Activated CD4-positive, alpha-beta T cell treated with anti-CD3 and anti-CD28 coated beads, Interleukin-2, amount 10 ng/mL, durations not matched to agents 24 days and 14 days (primary cell): ENCODE measurements at places on chromosomes 12 and 14. TPM values are rescaled to one million over a fixed set of nuclear protein-coding genes. Genes with fewer than 3 reads are reported as not detected.

MFAP5 gene
- total RNA-seq = not detected in 2 replicates

MYH6 gene
- 0.17 and 0.23 TPM in 2 replicates for total RNA-seq

FGD4 gene
- 0.07 TPM in 1 of 2 replicates, not detected in the other for total RNA-seq

DPF3 gene
- 1.5 and 2.8 TPM in 2 replicates for total RNA-seq

DNA sequence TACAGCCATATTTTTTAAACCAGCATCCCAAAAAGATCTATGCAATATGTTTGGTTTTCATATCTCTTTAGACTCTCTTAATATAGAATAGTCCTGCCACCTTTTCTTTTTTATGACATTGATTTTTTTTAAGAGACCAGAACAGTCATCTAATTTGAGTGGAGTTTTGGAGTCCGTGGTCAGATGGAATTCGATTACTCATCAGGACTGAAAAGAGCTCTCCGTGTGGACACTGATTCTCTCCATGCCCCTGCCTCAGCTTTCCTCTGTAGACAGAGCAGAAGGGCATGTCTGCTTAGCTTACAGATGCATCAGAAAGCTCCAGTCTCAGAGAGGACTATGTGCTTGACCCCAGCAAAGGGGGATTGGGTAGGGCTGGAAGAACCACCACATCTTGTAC lies 27.8 kb downstream of the SMCO2 start:
- no peaks in the 10 kb centered on the region for H3K27me3 ChIP-seq
- peaks cover 28% of the 10 kb centered on the region for H3K4me1 ChIP-seq
- DNase-seq = peak; percentile 36
- no peak overlapping the region for H3K4me3 ChIP-seq
- H3K27ac ChIP-seq = no peak overlapping the region

- no peak overlapping the region for H3K27ac ChIP-seq
- H3K4me1 ChIP-seq = peaks cover 15% of the 10 kb centered on the region
- H3K36me3 ChIP-seq = peaks cover 1% of the 10 kb centered on the region
- H3K4me3 ChIP-seq = no peak overlapping the region
Measured at GRCh38 chr14:102503641-102504327, 5.8 kb downstream of the ANKRD9 start.

DNA sequence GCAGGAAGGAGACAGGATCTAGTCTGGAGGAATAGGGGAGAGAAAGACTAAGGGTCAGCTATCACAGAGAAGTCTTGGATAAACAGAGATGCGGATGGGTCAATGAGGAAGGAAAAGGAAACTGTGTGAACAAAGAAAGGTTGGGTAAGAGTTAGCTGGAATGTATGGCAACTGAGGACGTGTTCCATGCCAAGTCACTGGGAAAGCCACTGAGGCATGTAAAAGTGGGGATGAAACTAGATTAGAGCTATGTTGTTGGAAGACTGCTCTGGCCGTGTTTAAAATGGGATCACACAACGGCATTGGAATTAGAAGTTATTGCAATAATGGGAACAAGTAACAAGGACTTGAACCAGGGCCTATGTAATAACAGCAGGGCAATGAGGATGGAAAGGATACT lies 3.9 kb upstream of the NR2C1 start:
- H3K27ac ChIP-seq = no peak overlapping the region
- DNase-seq = no peak

- H3K27me3 ChIP-seq = no peaks in the 10 kb centered on the region
- H3K36me3 ChIP-seq = no peaks in the 10 kb centered on the region
- H3K4me1 ChIP-seq = no peaks in the 10 kb centered on the region
- H3K4me3 ChIP-seq = no peak overlapping the region
- DNase-seq = no peak
Measured at GRCh38 chr14:78341827-78342389, 171.7 kb downstream of the NRXN3 start.

GRCh38 chr14:78240567-78240966 lies 70.4 kb downstream of the NRXN3 start:
- no peaks in the 10 kb centered on the region for H3K27me3 ChIP-seq
- no peak overlapping the region for H3K4me3 ChIP-seq
- H3K4me1 ChIP-seq = no peaks in the 10 kb centered on the region
- no peak overlapping the region for H3K27ac ChIP-seq
- no peaks in the 10 kb centered on the region for H3K36me3 ChIP-seq

DNA sequence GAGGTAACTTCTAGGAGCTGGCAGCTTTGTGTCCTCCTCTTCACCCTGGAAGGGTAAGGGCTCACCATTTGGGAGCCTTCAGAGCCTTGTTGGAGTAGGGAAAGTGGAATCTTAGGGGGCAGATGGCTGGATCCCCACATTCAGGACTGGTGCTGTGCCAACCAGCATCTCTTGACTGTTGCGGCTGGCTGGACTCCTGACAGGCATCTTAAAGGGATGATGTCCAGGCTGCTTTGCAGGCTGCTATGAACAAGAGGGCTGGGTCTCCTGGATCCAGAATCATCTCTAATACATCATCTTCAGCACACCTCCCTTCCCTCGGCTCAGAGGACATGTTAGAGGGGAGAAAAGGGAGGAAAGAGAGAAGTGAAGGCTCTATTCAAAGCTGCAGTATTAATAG lies 4.4 kb downstream of the CACNB3 start:
- H3K4me3 ChIP-seq = no peak overlapping the region
- peaks cover 9% of the 10 kb centered on the region for H3K27me3 ChIP-seq
- H3K27ac ChIP-seq = no peak overlapping the region
- H3K36me3 ChIP-seq = no peaks in the 10 kb centered on the region

DNA sequence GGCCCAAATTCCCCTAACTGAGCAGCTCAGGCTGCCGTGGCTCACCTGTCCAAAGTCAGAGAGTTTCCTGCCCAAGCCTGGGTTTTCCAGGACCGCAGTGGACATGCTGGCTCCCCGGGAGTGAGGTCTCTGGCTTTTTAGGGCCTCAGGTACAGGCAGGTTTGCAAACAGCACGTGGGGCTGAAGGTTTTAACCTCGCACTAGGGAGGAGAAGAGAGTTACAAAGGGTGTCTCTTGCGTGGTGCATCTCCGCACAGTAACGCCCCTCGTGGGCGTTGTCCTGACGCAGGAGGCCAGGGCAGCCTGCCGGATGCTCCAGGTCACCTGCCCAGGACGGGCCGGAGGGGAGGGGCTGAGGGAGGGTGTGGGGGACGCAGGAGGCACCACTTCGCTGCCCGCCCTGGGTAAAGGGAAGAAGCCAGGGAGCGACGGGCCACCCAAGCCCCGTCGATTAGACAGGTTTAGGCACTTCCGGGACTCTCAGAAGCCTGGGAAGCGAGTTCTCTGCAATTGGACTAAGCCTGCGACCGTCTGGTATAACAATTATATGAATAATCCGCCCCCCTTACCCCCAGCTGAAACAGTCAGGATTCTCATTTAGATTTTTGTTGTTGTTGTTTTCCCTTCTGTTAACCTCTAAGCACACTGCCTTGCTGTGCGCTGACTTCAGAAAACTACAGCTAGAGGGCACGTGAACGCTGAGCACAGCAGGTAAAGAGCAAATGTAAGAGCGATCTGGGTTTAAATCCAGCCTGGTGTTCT lies at the start of gene PAH:
TSS of gene PAH (minus strand) at position 219 of the 762 bp plus-strand sequence. CDS start at position 105, 114 bp downstream.
- H3K27ac ChIP-seq = no peak within 1 kb of the TSS
- H3K27me3 ChIP-seq = peaks cover 32% of the 10 kb centered on the region
- peaks cover 6% of the 10 kb centered on the region for H3K4me1 ChIP-seq
- H3K36me3 ChIP-seq = no peaks in the 10 kb centered on the region
- peak; percentile 62 for DNase-seq

- no peaks in the 10 kb centered on the region for H3K4me1 ChIP-seq
- H3K27ac ChIP-seq = no peak overlapping the region
- DNase-seq = no peak
- H3K27me3 ChIP-seq = peaks cover 1% of the 10 kb centered on the region
- no peak overlapping the region for H3K4me3 ChIP-seq
- no peaks in the 10 kb centered on the region for H3K36me3 ChIP-seq
Measured at GRCh38 chr12:5708371-5708770, 236.7 kb downstream of the ANO2 start.

DNA sequence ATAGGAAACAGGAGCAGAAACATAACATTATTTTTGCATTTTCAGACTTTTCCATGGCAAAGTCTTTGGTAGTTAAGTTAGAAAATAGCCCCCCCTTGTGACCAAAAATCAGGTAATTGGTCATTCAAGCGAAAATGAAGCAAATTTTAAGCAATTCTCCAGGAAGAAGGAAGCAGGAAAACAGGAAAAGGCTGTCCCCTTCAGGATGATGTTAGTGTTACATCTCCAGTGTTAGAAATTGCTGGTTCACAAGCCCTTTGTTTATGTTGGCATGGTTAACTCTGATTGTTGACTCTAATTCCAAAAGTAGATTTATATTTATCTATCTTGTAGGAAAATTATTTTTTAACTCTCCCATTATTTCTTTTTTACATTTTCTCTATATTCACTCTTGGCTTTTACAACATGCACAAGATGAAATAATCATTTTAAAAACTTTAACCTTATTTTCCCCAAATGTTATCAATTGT lies 18.8 kb upstream of the GAS2L3 start:
- no peak overlapping the region for H3K27ac ChIP-seq
- H3K4me1 ChIP-seq = no peaks in the 10 kb centered on the region
- H3K27me3 ChIP-seq = peaks cover 5% of the 10 kb centered on the region
- peak; percentile 58 for DNase-seq
- no peaks in the 10 kb centered on the region for H3K36me3 ChIP-seq

GRCh38 chr14:75268633-75269550 lies 9.7 kb upstream of the FOS start:
- no peak overlapping the region for H3K27ac ChIP-seq
- peaks cover 57% of the 10 kb centered on the region for H3K27me3 ChIP-seq
- no peaks in the 10 kb centered on the region for H3K36me3 ChIP-seq
- H3K4me3 ChIP-seq = no peak overlapping the region
- no peak for DNase-seq
- peaks cover 7% of the 10 kb centered on the region for H3K4me1 ChIP-seq

DNA sequence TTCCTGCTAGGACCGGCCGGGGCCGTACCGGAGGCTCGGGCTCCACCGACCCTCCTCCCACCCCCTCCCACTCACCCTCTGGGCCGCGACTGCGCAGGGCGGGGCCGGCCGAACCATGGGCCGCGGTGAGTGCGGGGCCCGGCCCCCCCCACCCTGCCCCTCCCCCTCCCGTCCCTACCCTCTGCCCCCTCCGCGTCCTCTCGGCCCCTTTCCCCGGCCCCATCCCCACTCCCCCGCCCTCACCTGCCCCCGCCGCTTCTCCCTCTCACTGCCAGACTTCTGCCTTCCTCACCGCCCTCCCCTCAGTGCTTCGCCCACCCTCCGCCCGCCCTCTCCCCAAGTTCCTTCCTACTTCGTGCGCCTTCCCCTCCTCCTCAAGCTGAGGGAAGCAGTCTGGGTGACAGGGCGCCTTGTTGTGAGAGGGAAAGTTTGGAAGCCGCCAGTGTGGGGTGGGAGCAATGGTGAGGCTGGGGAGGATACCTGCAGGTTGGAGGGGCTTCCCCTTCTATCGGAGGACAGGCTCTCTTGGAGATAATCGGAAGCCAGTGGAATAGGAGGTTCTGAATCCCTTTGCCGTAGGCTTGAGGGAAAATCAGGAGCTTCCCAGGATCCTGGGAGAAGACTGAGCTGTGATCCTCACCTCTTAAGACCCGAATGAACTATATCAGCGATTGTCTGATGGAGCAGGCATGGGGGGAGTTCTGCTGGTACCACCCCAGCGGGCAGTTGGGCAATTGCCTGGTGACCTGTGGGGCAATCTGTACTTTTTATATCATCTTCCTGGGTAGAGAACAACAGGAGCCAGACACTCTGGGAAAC lies 472 bp downstream of the MBD6 start:
- peaks cover 47% of the 10 kb centered on the region for H3K36me3 ChIP-seq
- peak overlapping the region; percentile 88 for H3K27ac ChIP-seq
- peak; percentile 80 for DNase-seq
- peak overlapping the region; percentile 96 for H3K4me3 ChIP-seq
- no peaks in the 10 kb centered on the region for H3K27me3 ChIP-seq

DNA sequence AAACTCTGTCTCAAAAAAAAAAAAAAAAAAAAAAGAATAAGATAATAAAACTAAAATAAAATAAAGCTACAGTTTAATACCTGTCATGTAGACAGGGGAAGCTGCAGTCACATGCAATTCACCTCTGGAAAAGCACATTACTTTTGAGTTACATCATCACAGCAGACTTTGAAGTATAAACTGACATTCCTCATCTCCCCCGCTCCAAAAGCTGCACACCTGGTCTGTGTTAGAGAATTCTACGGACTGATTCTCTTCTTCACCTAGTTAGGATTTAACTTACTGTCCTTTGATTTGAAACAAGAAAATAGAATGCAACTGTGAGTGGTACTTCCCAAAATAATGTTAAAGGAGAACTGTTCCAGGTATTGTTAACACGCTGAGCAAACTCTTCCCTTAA lies 25.1 kb downstream of the SPPL3 start:
- peaks cover 14% of the 10 kb centered on the region for H3K4me1 ChIP-seq
- H3K27ac ChIP-seq = no peak overlapping the region
- H3K36me3 ChIP-seq = peaks cover 2% of the 10 kb centered on the region
- H3K27me3 ChIP-seq = no peaks in the 10 kb centered on the region
- DNase-seq = no peak

DNA sequence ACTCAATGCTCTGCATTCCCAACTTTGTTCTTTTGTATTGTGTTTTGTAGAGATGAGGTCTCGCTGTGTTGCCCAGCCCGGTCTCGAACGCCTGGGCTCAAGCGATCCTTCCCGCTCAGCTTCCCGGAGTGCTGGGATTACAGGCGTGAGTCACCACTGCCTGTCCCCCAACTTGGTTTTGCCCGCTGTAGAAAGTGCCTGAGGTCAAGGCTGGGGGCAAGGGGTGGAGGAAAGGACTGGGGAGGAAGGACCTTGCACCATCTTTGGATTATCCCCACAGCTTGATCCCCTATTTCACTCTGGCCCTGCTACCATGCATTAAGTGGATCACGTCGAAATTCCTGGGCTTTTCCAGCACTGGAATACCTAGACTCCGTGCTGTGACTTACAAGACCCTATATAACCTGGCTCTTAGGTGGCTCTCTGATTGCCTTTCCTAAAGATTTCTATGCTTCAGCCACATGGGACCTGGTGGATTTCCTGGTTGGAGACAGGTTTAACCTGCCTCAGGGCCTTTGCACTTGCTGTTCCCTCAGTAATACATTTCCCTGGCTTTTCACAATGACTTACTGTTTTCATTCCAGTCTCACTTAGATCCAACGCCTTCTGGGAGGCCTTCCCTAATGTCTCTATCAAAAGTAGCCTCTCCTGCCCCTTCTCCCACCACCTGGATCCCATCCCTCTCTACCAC lies 608 bp upstream of the PIANP start:
- no peak for DNase-seq
- H3K36me3 ChIP-seq = no peaks in the 10 kb centered on the region
- H3K27ac ChIP-seq = no peak overlapping the region
- peaks cover 67% of the 10 kb centered on the region for H3K27me3 ChIP-seq

- no peak overlapping the region for H3K27ac ChIP-seq
- DNase-seq = no peak
- H3K4me3 ChIP-seq = no peak overlapping the region
- H3K36me3 ChIP-seq = no peaks in the 10 kb centered on the region
- peaks cover 26% of the 10 kb centered on the region for H3K4me1 ChIP-seq
- peaks cover 8% of the 10 kb centered on the region for H3K27me3 ChIP-seq
Measured at GRCh38 chr12:75644472-75645072, 133.2 kb upstream of the KRR1 start.

GRCh38 chr14:78202976-78203375 lies 32.8 kb downstream of the NRXN3 start:
- no peak for DNase-seq
- no peak overlapping the region for H3K4me3 ChIP-seq
- no peak overlapping the region for H3K27ac ChIP-seq
- H3K27me3 ChIP-seq = peaks cover 2% of the 10 kb centered on the region
- peaks cover 11% of the 10 kb centered on the region for H3K4me1 ChIP-seq
- no peaks in the 10 kb centered on the region for H3K36me3 ChIP-seq

GRCh38 chr12:127399451-127399850 lies 867.5 kb upstream of the TMEM132C start:
- no peak overlapping the region for H3K4me3 ChIP-seq
- DNase-seq = no peak
- no peaks in the 10 kb centered on the region for H3K4me1 ChIP-seq
- no peak overlapping the region for H3K27ac ChIP-seq
- H3K27me3 ChIP-seq = no peaks in the 10 kb centered on the region

- peaks cover 23% of the 10 kb centered on the region for H3K36me3 ChIP-seq
- peaks cover 7% of the 10 kb centered on the region for H3K4me1 ChIP-seq
- no peaks in the 10 kb centered on the region for H3K27me3 ChIP-seq
- DNase-seq = no peak
- no peak overlapping the region for H3K27ac ChIP-seq
Measured at GRCh38 chr14:60878536-60878935, 102.3 kb downstream of the TRMT5 start.
